ENCODE measurements at places on chromosomes 16 and 17. TPM values are rescaled to one million over a fixed set of nuclear protein-coding genes. Genes with fewer than 3 reads are reported as not detected.

GRCh38 chr16:72137380-72138063 is 34.4 kb downstream of the PMFBP1 start:
- no peak overlapping the region for H3K4me3 ChIP-seq
- H3K27ac ChIP-seq, result no peak overlapping the region
- no peak for DNase-seq
- no peaks in the 10 kb centered on the region for H3K4me1 ChIP-seq

GRCh38 chr16:1876468-1876867 is 4.5 kb upstream of the MEIOB start:
- H3K4me3 ChIP-seq, result no peak overlapping the region
- H3K27me3 ChIP-seq, result peaks cover 19% of the 10 kb centered on the region
- no peak for DNase-seq
- H3K36me3 ChIP-seq, result no peaks in the 10 kb centered on the region

GRCh38 chr17:6787081-6787693 is 11.2 kb downstream of the FBXO39 start:
- peaks cover 71% of the 10 kb centered on the region for H3K27me3 ChIP-seq
- no peak for DNase-seq
- H3K4me3 ChIP-seq, result no peak overlapping the region

DNA sequence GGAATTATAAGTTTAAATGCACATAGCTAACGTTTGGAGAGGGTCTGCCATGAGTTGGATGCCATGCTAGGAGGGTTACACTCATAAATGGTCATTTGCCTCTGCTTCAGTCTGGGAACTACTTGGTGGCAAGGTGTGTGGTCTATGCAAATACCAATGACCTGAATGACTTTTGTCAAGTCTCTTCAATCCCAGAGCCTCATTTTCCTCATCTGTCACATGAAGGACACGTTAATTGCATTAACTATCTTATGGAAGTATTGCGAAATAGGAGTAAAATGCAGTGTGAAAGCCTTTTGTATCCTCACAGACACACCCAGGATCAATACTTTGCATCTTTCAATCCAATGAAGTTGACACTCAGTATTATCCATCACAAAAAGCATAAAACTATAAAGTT is 62.8 kb downstream of the CDK5R1 start:
- H3K4me1 ChIP-seq, result peaks cover 41% of the 10 kb centered on the region
- no peak for DNase-seq
- no peaks in the 10 kb centered on the region for H3K27me3 ChIP-seq
- no peak overlapping the region for H3K4me3 ChIP-seq

DNA sequence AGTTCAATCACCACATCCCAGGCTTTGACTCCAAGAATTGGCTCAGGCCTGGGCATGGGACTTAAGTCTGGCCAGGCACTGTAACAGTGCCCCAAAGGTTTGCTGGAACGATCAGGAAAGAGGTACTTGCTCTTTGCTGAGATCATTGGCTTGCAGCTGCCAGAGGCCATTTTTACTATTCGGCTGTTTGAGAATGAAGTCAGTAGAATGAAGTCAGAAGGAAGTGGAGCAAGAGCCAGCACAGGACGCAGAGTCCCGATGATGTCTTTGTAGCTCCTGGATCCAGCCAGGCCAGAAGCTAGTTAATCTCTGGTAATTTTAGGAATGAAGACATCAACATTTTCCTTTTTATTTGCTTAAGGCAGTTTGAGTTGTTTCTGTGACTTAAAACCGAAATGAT is 195.5 kb downstream of the RAB11FIP4 start:
- H3K4me3 ChIP-seq, result no peak overlapping the region
- peaks cover 6% of the 10 kb centered on the region for H3K4me1 ChIP-seq
- H3K27ac ChIP-seq, result no peak overlapping the region
- H3K27me3 ChIP-seq, result no peaks in the 10 kb centered on the region
- no peaks in the 10 kb centered on the region for H3K36me3 ChIP-seq

Gene PDILT
- not detected for total RNA-seq

GRCh38 chr17:18074566-18075272 is 13.0 kb upstream of the DRG2 start:
- no peak for DNase-seq
- H3K4me1 ChIP-seq, result peaks cover 14% of the 10 kb centered on the region
- no peak overlapping the region for H3K27ac ChIP-seq
- H3K4me3 ChIP-seq, result no peak overlapping the region
- H3K27me3 ChIP-seq, result peaks cover 13% of the 10 kb centered on the region
- H3K36me3 ChIP-seq, result no peaks in the 10 kb centered on the region

All from natural killer cell treated with Interleukin-12 subunit alpha and Interleukin-12 subunit beta and Interleukin-15 and Interleukin-18, amount 100 ng/mL, for 72 hours (primary cell).